ENCODE measurements at places on chromosomes 5 and 9.

- no peak for DNase-seq
These were observed 22.3 kb upstream of the EGFL7 start for GRCh38 chr9:136640171-136641111.

DNA sequence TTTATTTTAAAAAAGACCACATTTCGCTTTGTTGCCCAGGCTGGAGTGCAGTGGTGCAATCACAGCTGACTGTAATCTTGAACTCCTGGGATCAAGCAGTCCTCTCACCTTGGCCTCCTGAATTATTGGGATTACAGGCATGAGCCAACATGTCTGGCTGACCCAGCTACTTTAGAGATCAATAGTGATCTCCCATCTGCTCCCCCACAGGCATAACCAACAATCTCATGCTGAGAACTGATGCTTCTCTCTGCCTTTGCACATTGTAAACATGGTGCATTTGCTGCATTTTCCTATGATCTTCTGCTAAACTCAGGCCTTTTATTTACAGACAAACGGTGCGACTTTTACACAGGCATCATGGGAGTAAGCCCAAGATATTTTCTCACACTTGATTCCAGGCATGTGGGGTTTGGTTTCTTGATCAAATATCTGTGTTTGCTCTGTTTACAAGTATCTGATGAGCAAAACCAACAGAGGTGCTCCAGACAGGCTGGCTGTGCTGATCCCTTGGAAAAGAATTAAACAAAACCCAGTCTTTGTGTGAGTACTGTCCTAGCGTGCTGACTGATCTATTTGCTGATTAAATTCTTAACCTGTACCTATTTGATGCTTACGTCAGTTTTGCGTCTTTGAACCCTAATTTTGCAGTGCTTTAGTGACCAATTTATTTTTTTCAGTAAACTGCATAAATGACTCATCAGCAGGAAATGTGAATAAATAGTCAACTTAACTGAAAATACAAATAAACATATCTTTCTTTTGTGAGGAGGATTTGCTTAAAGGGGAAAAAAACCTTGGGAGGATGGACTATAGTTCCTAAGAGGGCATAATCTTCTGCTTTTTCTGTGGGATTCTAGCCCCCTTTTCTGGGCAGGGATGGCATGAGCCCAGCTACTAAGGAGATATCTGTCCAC is 191.7 kb upstream of the NR3C1 start:
- no peak for DNase-seq

DNA sequence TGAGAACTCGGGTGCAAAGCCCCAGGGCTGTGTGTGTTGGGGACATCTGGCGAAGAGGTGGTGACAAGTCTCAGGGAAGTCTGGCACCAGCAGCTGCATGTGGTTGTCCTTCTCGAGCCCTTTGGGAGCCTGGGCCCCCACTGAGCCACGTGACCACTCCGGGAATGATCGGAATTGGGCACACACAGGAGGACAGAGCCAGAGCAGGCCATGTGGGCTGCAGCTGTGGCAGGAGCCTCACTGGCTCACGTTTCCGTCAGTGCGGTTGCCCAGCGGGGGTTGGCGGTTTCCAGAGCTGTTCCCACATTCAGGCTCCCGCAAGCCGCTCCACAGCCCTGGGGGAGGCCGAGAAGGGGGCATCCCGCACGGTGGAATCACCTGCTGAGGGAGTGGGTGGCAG is 6.8 kb upstream of the CEL start:
- DNase-seq, result no peak

GRCh38 chr9:38108326-38108725 is 39.3 kb upstream of the SHB start:
- no peak for DNase-seq

Data from stimulated activated CD8-positive, alpha-beta memory T cell treated with anti-CD3 and anti-CD28 coated beads, Interleukin-4, amount 100 ng/mL, for 48 hours (primary cell).